ENCODE measurements at places on chromosomes 1 and 21.

DNA sequence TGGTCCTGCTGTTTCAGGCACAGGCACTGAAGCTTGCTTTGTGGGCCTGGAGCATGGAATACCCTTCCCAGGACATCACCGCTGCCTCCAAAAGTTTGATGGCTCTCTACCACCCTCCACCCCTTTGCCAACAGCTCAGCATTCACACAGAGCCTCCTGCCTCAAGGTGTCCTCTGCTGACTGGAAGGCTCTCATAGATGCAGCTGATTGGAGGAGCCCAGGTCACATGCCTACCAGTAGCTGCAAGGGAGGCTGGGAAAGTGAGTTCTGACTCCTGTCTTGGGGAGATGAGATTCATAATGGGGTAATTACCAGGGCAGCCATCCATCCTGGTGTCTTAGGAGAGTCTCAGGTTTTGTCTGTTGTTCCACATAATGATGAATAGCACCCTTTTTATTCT, 124.8 kb upstream of the GRIK3 start:
- DNase-seq: no peak

DNA sequence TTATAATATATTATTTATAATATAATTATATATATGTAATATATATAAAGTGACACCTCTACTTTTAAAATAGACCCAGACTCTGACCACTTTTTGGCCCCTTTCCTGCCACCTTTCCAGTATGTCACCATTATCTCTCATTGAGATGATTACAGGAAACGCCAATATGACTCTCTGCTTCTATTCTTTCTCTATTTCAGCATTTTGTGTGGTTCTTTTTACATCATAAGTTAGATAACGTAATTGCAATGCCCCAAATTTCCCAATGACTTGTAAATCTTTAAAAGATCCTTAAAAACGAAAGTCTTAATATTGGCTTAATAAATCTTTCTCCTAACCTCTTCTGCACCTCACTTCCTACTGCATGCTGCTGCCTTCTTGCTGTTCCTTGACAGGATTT, 8.1 kb upstream of the GBP5 start:
- no peak for DNase-seq

GRCh38 chr1:2255420-2256369, 27.6 kb downstream of the SKI start:
- peak; percentile 62 for DNase-seq

GRCh38 chr1:150493175-150493574, 6.0 kb downstream of the TARS2 start:
- DNase-seq: no peak

DNA sequence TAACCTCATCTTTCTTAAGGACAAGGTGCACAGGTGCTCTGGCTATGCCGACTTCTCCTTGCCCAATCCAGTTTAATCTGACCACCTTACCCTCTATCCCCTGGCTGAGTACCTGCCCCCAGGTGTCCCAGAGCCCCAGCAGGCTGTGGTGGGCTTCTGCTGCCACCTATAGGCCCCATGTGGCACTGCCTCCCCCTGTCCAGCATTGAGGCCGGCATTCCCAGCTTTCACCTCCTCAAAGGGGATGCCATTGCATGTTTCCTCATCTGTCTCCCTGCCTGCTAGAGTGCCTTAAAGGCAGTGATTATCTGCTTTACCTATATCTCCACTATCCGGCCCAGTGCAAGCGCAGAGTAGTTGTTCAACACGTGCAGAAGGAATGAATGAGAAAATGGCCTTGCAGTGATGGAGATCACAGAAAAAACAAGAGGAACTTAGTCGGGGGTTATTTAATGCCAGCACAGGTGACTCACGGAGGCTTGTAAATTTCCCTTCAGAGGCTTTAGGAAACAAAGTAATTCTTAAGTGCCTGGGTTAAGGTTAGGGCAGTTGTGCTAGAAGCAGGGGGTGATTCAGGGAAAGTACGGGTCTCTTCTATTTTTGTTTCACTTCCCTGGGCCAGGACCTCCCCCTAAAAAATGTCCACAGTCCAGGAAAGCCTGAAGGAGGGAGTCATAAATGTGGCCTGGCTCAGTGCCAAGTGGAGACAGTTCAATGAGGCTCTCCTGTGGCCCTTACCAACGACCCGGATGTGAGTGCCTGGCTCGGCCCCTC, 131.8 kb upstream of the NGF start:
- peak; percentile 10 for DNase-seq

GRCh38 chr1:211621447-211622198, 42.7 kb upstream of the SLC30A1 start:
- DNase-seq: no peak

- no peak for DNase-seq
Observed at GRCh38 chr21:40300300-40300699, 433.1 kb downstream of the PCP4 start.

GRCh38 chr1:8706995-8707396, 110.4 kb downstream of the RERE start:
- no peak for DNase-seq

DNA sequence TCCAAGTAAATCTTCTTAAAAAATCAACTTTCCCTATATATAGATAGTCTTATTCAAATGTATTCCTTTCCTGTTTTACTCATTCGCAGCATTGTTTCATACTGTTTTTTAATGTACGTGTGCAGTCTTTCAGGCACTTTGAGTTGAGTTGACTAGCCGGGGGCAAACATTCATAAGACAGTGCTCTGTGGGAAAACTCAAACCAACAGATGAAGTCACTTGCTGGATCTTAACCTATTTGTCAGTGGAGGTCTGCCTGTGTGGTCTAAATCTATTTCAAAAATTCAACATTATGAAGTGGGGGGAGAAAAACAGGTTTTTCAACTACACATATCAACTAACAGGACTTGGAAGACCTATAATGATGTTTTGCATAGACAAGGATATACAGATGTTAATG, 6.2 kb downstream of the HSD11B1 start:
- no peak for DNase-seq

DNA sequence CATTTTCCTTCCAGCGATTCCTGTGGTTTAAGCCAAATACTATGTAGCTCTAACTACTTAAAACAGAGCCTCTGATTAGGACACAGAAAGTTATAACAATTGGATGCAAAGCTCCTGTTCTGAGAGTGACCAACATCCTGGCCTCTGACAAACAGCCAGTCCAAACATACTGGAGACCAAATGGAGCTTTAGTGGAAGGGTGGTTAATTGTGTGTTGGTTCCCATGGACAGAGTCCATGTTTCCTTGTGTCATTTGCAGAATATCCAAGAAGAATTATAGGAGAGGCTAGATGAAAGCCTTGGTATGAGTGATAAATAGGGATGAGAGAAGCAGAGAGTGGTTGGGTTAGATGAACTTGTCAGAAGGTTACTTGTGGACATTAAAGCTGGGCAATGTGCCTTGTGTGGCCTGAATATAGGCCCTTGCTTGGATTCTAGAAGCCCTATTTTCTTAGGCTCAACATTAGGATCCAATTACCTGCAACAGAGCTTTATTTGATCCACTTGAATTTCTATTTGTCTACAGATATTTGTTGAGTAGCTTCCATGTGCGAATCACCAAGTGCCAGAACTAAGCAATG, 180.5 kb upstream of the GORAB start:
- DNase-seq: no peak

DNA sequence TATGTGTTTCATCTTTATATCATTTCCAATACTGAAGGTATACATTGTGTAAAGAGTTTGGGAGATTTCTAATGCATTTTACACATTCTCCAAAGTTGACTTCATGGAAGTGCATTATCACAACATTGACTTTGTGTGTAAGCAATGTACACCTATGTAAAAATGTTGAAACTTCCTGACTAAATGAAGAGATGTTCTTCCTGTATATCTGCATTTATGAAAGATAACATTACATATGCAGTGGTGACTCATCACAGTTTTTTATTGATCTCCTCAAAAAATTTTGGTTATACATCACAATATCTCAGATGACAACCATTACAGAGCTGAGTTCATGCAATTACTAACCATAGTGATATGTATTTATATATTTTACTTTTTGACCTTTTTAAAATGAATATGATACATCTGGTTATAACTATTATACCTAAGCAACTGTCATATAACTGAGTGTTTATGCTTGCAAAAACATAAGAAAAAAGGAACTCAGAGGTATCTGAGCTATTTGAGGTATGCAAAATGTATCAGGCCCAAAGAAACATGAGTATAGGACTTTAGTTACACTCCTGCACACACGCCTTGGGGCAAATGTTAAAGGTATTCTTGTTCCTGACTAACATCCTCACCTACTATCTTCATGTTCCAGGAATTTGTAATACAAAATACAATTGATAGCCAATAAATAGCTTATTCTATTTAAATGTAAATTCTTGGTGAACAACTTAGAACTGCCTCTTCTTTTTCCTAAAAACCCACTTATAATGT, 88.2 kb upstream of the OLFM3 start:
- no peak for DNase-seq

GRCh38 chr1:157880621-157881020, 39.0 kb upstream of the CD5L start:
- no peak for DNase-seq

- no peak for DNase-seq
Observed at GRCh38 chr1:205172729-205173366, 38.7 kb downstream of the DSTYK start.

DNA sequence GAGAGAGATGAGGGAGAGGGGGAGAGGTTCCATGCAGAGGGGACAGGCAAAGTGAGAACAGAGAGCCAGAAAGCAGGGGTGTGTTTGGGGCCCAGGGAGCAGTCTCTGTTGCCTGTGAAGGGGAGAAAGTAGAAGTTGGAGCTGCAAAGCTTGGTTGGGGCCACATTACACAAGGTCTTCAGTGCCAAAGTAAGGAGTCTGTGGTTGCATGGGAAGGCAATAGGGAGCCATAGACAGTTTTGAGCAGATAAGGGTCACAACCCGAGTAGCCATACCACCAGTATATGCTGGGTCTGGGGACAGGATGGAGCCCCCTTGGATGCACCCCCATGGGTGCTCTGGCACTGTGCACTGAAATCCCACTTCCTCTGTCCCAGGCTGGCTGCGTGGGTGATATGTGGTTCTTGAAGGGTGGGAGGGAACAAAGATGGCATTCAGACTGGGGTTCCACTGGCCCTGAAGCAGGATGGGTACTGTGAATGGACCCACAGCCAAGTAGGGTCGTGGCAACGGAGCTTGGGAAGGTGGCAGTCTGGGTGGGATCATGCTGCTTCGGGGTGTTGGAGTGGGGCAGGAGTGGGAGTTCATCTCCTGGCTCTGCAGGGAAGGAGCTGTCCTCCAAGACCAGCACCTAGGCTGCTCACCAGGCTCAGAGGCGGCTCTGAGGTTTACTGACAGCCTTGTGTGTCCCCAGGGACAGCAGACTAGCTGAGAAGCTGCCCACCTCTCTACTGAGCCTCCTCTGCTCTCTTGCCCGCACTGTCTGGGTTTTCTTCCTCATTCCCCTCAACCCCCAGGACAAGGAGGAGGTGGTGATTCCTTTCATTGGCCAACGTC, 12.1 kb downstream of the DRAXIN start:
- DNase-seq: no peak
